ENCODE measurements at places on chromosomes 4 and X. TPM values are rescaled to one million over a fixed set of nuclear protein-coding genes. Genes with fewer than 3 reads are reported as not detected.

The MAGEB10 gene
- total RNA-seq = not detected

The HMGN5 gene
- 1.8 TPM for total RNA-seq

DNA sequence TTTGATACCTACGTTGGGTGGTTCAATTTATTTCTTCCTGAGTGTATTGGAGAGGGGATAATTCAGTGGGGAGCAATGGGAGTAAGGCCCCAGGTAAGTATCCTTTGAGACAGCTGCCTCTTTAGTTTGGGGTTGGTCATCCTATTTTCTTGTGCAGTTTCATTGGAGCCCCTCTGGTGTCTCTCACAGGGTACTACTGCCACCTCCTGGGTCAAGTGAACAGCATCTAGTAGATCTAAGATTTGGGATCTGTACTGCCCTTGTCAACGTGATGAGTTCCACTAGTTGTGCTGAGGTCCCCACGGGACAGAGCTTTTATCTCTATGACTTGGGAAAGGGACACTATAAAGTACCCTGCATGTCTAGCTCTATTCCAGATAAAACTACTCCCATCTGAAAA lies 80.6 kb downstream of the PBDC1 start:
- DNase-seq = peak; percentile 26
- no peaks in the 10 kb centered on the region for H3K27me3 ChIP-seq
- no peaks in the 10 kb centered on the region for H3K4me1 ChIP-seq
- no peak overlapping the region for H3K4me3 ChIP-seq
- H3K36me3 ChIP-seq = no peaks in the 10 kb centered on the region
- no peak overlapping the region for H3K27ac ChIP-seq

The MED14 gene
- total RNA-seq = 35.4 TPM

GRCh38 chrX:150692296-150692695 lies 900 bp upstream of the MTMR1 start:
- peak overlapping the region; percentile 70 for H3K4me3 ChIP-seq
- peaks cover 24% of the 10 kb centered on the region for H3K36me3 ChIP-seq
- H3K27me3 ChIP-seq = 0 out of 2 replicates have a peak, but pooled peaks cover 2% of the 10 kb centered on the region
- peaks cover 41% of the 10 kb centered on the region for H3K4me1 ChIP-seq
- DNase-seq = no peak

The NAA11 gene
- not detected for total RNA-seq

DNA sequence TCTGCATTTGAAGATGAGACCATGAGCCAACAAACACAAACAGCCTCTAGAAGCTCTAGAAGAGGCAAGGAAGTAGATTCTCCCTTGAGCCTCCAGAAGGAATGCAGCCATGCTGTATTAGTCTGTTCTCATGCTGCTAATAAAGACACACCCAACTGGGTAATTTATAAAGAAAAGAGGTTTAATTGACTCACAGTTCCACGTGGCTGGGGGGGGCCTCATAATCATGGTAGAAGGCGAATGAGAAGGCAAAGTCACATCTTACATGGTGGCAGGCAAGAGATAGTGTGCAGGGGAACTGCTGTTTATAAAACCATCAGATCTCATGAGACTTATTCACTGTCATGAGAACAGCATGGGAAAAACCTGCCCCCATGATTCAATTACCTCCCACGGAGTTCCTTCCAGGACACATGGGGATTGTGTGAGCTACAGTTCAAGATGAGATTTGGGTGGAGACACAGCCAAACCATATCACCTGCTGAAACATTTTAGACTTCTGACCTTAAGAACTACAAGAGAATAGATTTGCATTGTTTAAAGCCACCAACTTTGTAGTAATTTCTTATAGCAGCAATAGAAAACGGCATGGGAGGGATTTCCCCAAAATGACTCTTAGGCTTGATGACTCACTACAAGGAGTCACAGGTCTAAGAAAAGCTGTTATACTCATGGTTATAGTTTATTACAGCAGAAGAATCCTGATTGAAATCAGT lies 284.4 kb upstream of the SFRP2 start:
- H3K36me3 ChIP-seq = no peaks in the 10 kb centered on the region
- peak overlapping the region; percentile 24 for H3K27ac ChIP-seq
- H3K27me3 ChIP-seq = no peaks in the 10 kb centered on the region
- no peaks in the 10 kb centered on the region for H3K4me1 ChIP-seq

The SLIT2 gene
- total RNA-seq = 122 TPM

DNA sequence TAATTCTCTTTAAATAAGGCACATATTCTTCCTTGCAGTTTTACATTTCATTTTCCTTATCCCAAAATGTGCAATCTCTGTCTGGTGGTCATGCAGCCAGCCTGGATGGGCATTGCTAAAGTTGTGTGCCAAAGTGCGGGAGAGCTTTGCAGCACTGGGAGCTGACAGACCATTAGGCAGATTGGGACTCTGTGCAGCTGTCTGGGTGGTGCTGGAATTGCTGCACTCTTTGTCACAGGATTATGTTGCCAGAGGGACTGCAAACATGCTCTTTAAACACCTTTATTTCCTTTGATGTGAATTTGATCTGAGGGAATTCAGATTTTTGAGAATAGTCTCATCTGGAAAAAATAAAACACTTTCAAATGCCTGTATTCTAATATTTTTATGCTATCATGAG lies 956.2 kb upstream of the DIAPH2 start:
- no peaks in the 10 kb centered on the region for H3K36me3 ChIP-seq
- no peaks in the 10 kb centered on the region for H3K27me3 ChIP-seq
- DNase-seq = no peak

GRCh38 chrX:155056471-155056870 lies 14.5 kb downstream of the CMC4 start:
- H3K4me1 ChIP-seq = peaks cover 4% of the 10 kb centered on the region
- DNase-seq = no peak
- H3K36me3 ChIP-seq = 0 out of 2 replicates have a peak, but pooled peaks cover 4% of the 10 kb centered on the region
- H3K27me3 ChIP-seq = no peaks in the 10 kb centered on the region
- no peak overlapping the region for H3K4me3 ChIP-seq
- H3K27ac ChIP-seq = no peak overlapping the region

DNA sequence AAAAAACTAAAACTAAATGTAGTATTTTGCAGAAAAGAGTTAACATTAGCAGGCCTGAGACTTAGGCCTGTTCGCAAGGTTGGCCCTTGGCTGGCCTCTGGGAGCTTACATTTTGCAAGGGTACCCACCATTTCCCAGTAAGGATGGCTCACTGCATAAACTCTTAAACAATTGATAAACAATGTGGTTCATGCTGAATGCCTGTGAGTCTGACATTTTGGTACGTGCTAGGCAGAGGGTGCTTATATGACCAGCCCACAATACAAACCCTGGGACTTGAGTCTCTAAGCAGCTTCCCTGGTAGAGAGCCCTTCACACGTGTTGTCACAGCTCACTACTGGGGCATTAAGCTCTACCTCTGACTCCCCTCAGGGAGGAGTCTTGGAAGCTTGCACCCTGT lies 7.4 kb downstream of the PRPS2 start:
- no peak overlapping the region for H3K4me3 ChIP-seq
- H3K27ac ChIP-seq = no peak overlapping the region
- H3K36me3 ChIP-seq = peaks cover 3% of the 10 kb centered on the region
- peaks cover 2% of the 10 kb centered on the region for H3K27me3 ChIP-seq

The PROM1 gene
- total RNA-seq = not detected

- DNase-seq = no peak
- no peak overlapping the region for H3K4me3 ChIP-seq
- H3K27me3 ChIP-seq = no peaks in the 10 kb centered on the region
- no peaks in the 10 kb centered on the region for H3K36me3 ChIP-seq
- H3K27ac ChIP-seq = no peak overlapping the region
Observed at GRCh38 chrX:142593361-142593862, 388.3 kb upstream of the MAGEC2 start.

The SATL1 gene
- total RNA-seq = not detected

The RAB41 gene
- total RNA-seq = not detected

The CCSER1 gene
- total RNA-seq = not detected

- peaks cover 13% of the 10 kb centered on the region for H3K27me3 ChIP-seq
- no peak for DNase-seq
- H3K27ac ChIP-seq = no peak overlapping the region
- H3K4me1 ChIP-seq = peaks cover 10% of the 10 kb centered on the region
- no peaks in the 10 kb centered on the region for H3K36me3 ChIP-seq
- H3K4me3 ChIP-seq = no peak overlapping the region
Observed at GRCh38 chr4:169899295-169899694, 126.9 kb downstream of the MFAP3L start.

- 0 out of 2 replicates have a peak, but pooled peaks cover 2% of the 10 kb centered on the region for H3K27me3 ChIP-seq
- peak; percentile 66 for DNase-seq
- no peak overlapping the region for H3K27ac ChIP-seq
- no peaks in the 10 kb centered on the region for H3K4me1 ChIP-seq
- no peaks in the 10 kb centered on the region for H3K36me3 ChIP-seq
Observed at GRCh38 chr4:85084371-85085094, 118.0 kb upstream of the WDFY3 start.

- no peak for DNase-seq
- no peak overlapping the region for H3K4me3 ChIP-seq
- H3K27me3 ChIP-seq = no peaks in the 10 kb centered on the region
- no peaks in the 10 kb centered on the region for H3K4me1 ChIP-seq
- H3K36me3 ChIP-seq = no peaks in the 10 kb centered on the region
- H3K27ac ChIP-seq = no peak overlapping the region
Observed at GRCh38 chr4:120286813-120287212, 220.2 kb upstream of the MAD2L1 start.

The RASGEF1B gene
- total RNA-seq = not detected

- no peak overlapping the region for H3K27ac ChIP-seq
- H3K36me3 ChIP-seq = no peaks in the 10 kb centered on the region
- H3K4me1 ChIP-seq = no peaks in the 10 kb centered on the region
- no peak for DNase-seq
Observed at GRCh38 chr4:79022529-79022928, 83.3 kb upstream of the PAQR3 start.

GRCh38 chr4:26220696-26221095 lies 100.1 kb upstream of the RBPJ start:
- peaks cover 2% of the 10 kb centered on the region for H3K27me3 ChIP-seq
- peak overlapping the region; percentile 69 for H3K27ac ChIP-seq
- peak; percentile 33 for DNase-seq
- H3K4me3 ChIP-seq = no peak overlapping the region
- peaks cover 11% of the 10 kb centered on the region for H3K36me3 ChIP-seq
- peaks cover 62% of the 10 kb centered on the region for H3K4me1 ChIP-seq

- H3K4me1 ChIP-seq = no peaks in the 10 kb centered on the region
- no peak overlapping the region for H3K27ac ChIP-seq
- DNase-seq = no peak
- no peaks in the 10 kb centered on the region for H3K27me3 ChIP-seq
- no peak overlapping the region for H3K4me3 ChIP-seq
Observed at GRCh38 chr4:172404676-172405075, 591.5 kb downstream of the GALNTL6 start.

DNA sequence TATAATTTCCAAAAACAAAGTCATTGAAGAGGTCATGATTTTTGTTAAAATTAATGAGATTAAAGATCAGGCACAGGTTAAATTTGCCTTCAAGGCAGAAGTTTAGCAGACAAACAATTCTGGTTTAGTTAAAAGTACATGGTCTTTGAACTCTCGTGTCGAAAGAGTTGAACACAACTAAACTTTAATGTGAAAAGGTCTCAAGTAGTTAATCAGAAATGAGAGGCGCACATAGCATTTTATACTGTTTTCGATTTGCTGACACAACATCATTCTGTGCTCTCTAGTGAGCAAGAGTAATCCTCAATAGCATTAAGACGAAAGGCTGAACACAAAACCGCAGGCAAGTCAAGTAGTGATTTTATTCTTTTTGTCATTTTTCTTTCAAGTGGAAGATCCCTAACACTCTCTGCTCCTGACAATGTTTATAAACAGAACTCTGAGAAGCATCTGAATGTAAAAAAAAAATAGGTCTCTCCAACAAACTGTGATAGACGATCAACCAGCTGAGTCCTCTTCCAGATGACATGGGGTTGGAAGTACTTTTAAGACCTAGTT lies 49.8 kb downstream of the SH3RF1 start:
- no peaks in the 10 kb centered on the region for H3K27me3 ChIP-seq
- no peak overlapping the region for H3K4me3 ChIP-seq

GRCh38 chrX:37998586-37999262 lies 7.6 kb upstream of the SYTL5 start:
- no peaks in the 10 kb centered on the region for H3K36me3 ChIP-seq
- H3K4me3 ChIP-seq = no peak overlapping the region
- no peak overlapping the region for H3K27ac ChIP-seq
- peaks cover 7% of the 10 kb centered on the region for H3K4me1 ChIP-seq

GRCh38 chr4:18608908-18609533 lies 587.5 kb upstream of the LCORL start:
- H3K4me1 ChIP-seq = no peaks in the 10 kb centered on the region
- peaks cover 1% of the 10 kb centered on the region for H3K27me3 ChIP-seq
- H3K4me3 ChIP-seq = no peak overlapping the region

The CCDC110 gene
- total RNA-seq = not detected

GRCh38 chrX:126847143-126847542 lies 27.6 kb downstream of the PRR32 start:
- H3K27ac ChIP-seq = no peak overlapping the region
- no peaks in the 10 kb centered on the region for H3K27me3 ChIP-seq
- H3K4me1 ChIP-seq = no peaks in the 10 kb centered on the region
- DNase-seq = no peak
- H3K36me3 ChIP-seq = no peaks in the 10 kb centered on the region

GRCh38 chr4:131052646-131053045 lies 1956.7 kb downstream of the C4orf33 start:
- no peak overlapping the region for H3K27ac ChIP-seq
- no peaks in the 10 kb centered on the region for H3K4me1 ChIP-seq

The CDS1 gene
- not detected for total RNA-seq

DNA sequence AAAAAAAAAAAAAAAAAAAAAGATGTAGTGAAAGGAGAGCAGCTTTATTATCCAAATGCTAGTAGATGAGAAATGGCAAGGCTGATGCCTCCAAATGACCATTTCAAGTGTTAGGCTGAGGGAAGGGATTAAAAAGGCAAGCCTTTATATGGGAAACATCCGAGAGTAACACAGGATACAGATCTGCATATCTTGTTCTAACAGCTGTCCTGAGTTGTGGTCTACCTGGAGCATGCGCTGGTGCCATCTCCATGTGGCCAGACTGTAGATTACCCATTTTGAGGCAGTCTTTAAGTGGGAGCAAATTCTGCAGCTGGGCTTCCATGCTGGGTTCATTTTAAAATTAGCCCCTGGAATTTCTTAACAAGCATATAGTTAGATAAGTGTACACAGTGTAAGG lies 26.0 kb upstream of the ELF2 start:
- no peak for DNase-seq
- no peaks in the 10 kb centered on the region for H3K36me3 ChIP-seq
- H3K4me1 ChIP-seq = peaks cover 5% of the 10 kb centered on the region
- H3K4me3 ChIP-seq = no peak overlapping the region

The CXCL3 gene
- 0.72 TPM for total RNA-seq

DNA sequence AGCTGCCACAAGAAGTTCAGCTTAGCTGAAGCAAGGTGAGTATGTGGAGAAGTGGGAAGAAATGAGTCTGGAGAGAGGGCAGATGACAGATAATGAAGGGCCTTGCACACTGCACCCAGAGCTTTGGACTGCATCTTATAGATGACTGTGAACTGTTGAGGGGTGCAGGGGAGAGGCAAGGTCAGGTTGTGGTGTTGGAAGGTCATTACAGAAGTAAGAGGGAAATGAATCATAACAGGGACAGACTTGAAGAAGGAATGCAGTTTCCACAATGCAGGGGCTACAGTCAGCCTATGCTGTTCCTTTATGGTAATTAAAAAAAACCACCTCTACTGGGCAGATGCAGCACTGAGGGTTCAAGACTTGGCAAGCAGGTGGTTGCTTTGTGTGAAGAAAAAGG lies 4.8 kb upstream of the IGFBP7 start:
- peaks cover 90% of the 10 kb centered on the region for H3K4me1 ChIP-seq
- no peak overlapping the region for H3K27ac ChIP-seq
- peak; percentile 73 for DNase-seq

The TLR6 gene
- 0.76 TPM for total RNA-seq

- DNase-seq = no peak
- no peaks in the 10 kb centered on the region for H3K36me3 ChIP-seq
- H3K27ac ChIP-seq = no peak overlapping the region
Observed at GRCh38 chr4:5459236-5459635, 249.1 kb downstream of the EVC2 start.

The FAM114A1 gene
- total RNA-seq = 178 TPM

GRCh38 chrX:68508799-68509198 lies 9.9 kb downstream of the YIPF6 start:
- H3K27ac ChIP-seq = peak overlapping the region; percentile 85
- no peak overlapping the region for H3K4me3 ChIP-seq
- peak; percentile 23 for DNase-seq
- H3K36me3 ChIP-seq = no peaks in the 10 kb centered on the region
